ENCODE measurements at places on chromosomes 3 and 15. TPM values are rescaled to one million over a fixed set of nuclear protein-coding genes. Genes with fewer than 3 reads are reported as not detected.

The GP9 gene
- total RNA-seq = not detected

The ZNF774 gene
- total RNA-seq = 1.2 TPM

The LRRC15 gene
- total RNA-seq = 0.67 TPM

The LYZL4 gene
- not detected for total RNA-seq

The SNURF gene
- 8.3 TPM for total RNA-seq

The TRPM1 gene
- total RNA-seq = not detected

The PSMA4 gene
- 127 TPM for total RNA-seq

The STRIT1 gene
- total RNA-seq = not detected

The GOLGA6D gene
- not detected for total RNA-seq

The GNAT1 gene
- total RNA-seq = not detected

The SLC51A gene
- total RNA-seq = not detected

The KNL1 gene
- total RNA-seq = 0.89 TPM

The EFCC1 gene
- total RNA-seq = 4.8 TPM

The CGNL1 gene
- total RNA-seq = 36.4 TPM

The ABCF3 gene
- total RNA-seq = 33.9 TPM

The SOX2 gene
- total RNA-seq = 6.2 TPM

The CASR gene
- not detected for total RNA-seq

The HESX1 gene
- total RNA-seq = not detected

The CPOX gene
- 18.4 TPM for total RNA-seq

The BFSP2 gene
- total RNA-seq = not detected

The TERB2 gene
- not detected for total RNA-seq

The FANCD2 gene
- 7.3 TPM for total RNA-seq

The SNTN gene
- total RNA-seq = not detected

The STAC gene
- 11.6 TPM for total RNA-seq

The PRTG gene
- 1.4 TPM for total RNA-seq

The ARPIN gene
- 25.4 TPM for total RNA-seq

The MYRIP gene
- 3.8 TPM for total RNA-seq

The C3orf20 gene
- total RNA-seq = not detected

The PCYT1A gene
- total RNA-seq = 71.2 TPM

The ANKRD28 gene
- 45.6 TPM for total RNA-seq

The LYSMD4 gene
- 18.7 TPM for total RNA-seq

The DNAH12 gene
- total RNA-seq = not detected

The SMAD6 gene
- total RNA-seq = 10.8 TPM

The PEX5L gene
- total RNA-seq = not detected

The IQGAP1 gene
- total RNA-seq = 360 TPM

The COL6A5 gene
- total RNA-seq = 0.04 TPM

The LEKR1 gene
- not detected for total RNA-seq

The SLC12A1 gene
- not detected for total RNA-seq

The P2RY13 gene
- 1.6 TPM for total RNA-seq

The COL8A1 gene
- total RNA-seq = 58.4 TPM

The SKOR1 gene
- total RNA-seq = 2.2 TPM

The SLC49A4 gene
- total RNA-seq = 20.4 TPM
